ENCODE measurements at places on chromosomes 2 and 18.

DNA sequence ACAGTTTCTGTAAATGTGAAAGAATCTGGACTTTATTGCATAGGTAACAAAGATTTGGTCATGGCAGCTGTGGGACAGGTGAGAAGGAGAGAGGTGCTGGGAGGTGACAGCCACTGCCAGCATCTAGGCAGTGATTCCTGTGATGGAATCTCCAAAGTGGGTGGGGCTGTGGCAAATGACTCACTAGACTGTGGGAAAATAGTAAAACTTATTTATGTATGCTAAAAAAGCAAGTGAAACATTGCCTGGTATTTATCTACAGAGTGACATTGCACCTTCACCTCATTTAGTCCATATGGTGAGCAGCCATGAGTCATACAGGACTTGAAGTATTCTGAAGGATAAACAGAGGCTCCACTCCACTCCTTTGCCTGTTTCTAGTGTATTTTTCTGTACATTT lies 145.3 kb upstream of the MEX3C start:
- DNase-seq: no peak

DNA sequence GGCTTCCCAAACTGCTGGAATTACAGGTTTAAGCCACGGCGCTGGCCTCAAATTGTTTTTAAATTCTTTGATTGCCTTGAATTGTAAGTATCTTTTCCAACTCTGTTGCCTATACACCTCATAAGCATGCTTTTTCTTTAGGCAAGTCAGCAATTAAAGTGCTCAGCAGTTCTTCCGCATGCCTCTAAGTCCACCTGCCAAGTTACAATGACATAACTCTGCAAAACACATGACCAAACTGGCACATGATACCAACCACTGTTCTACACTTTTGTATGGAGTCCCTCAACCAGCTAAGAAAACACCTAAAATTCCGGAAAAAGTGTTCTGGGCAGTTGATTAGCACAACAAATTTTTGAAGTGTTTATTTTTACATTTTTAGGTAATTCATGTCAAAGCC lies 5.1 kb downstream of the TXNL4A start:
- DNase-seq: no peak

DNA sequence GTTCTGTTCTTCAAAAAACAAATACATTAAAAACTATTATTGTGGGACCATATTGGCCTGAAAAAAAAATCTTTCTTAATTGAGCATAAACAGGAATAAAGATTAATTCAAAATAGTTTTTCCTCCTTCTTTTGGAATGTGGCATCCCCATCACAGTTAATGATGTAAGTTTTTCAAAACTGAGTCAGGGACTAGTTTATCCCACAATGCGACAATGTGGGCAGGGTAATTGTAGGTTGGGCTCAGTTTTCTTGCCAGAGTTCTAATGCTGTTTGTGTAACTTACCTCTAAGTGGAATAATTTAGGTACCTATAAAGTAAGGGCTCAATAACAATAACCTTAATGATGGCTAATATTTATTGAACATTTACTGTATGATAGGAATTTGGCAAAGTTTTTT lies 82.0 kb downstream of the PMS1 start:
- no peak for DNase-seq

- DNase-seq: no peak
Observed at GRCh38 chr2:207938886-207939285, 86.4 kb downstream of the PLEKHM3 start.

DNA sequence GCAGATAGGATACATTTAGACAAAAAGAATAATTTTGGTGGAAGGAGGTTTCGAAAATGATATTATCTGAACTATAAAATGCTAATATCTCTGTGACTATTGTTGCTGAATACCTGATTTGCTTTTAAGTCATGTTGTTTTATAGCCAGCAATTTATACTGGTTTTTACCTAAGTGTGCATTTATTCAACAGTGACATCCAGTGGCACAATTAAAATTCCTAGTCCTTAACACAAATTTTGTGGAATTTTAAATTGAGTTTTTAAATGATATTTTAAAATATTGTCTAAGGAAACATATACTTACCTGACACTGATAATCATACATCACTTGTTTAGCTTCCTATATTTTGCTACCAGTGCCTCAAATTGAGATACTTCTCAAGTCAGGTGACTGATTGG lies 144.8 kb downstream of the ARHGAP28 start:
- no peak for DNase-seq

GRCh38 chr2:219452361-219453317 lies 18.0 kb downstream of the SPEG start:
- DNase-seq: no peak

GRCh38 chr2:209974576-209974975 lies 27.9 kb upstream of the RPE start:
- no peak for DNase-seq

DNA sequence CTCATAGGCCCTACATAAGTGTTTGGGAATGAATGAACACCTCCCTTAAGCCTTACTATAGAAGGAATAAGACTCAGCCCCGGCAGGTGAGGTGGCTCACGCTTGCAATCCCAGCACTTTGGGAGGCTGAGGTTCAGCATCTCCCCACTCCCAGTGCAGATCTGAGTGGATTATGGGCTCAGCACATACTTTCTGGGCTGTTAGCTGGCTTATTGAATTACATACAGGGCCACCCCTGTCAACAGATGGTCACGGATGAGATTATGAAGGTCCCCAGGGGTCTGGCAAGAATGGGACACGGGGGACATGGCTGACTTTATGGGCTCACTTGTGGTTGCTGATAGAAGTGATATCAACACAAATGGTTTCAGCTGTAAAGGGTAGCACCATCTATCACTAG lies 322.3 kb downstream of the TSN start:
- no peak for DNase-seq

- DNase-seq: no peak
Observed at GRCh38 chr2:30112561-30112960, 34.2 kb upstream of the YPEL5 start.

- DNase-seq: no peak
Observed at GRCh38 chr2:151730262-151730975, 3.9 kb downstream of the NEB start.

- no peak for DNase-seq
Observed at GRCh38 chr2:65620524-65620923, 188.1 kb upstream of the SPRED2 start.

- DNase-seq: no peak
Observed at GRCh38 chr2:193847130-193847529, 1652.4 kb upstream of the TMEFF2 start.

DNA sequence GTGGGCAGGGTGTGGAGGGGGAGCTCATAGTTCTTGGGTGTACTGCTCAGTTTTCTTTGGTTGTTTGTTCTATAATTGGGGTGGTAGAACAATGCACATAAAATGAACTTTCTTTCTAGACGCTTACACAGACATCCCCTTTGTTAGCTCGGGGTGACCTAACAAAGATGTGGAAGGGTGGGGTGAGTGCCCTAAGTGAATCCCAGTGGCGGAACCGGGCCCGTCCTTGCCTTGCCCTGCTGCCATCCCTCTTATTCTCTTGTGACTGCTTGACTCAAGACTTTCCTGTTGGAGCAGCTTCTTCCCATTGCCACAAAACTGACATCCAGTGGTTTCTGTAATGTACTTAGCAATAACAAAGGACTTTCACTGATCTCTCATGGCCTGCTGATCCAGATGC lies 268.1 kb downstream of the PTGR3 start:
- DNase-seq: no peak

- DNase-seq: no peak
Observed at GRCh38 chr2:8437949-8438400, 243.9 kb upstream of the ID2 start.

GRCh38 chr2:180694445-180695421 lies 285.7 kb upstream of the UBE2E3 start:
- no peak for DNase-seq

DNA sequence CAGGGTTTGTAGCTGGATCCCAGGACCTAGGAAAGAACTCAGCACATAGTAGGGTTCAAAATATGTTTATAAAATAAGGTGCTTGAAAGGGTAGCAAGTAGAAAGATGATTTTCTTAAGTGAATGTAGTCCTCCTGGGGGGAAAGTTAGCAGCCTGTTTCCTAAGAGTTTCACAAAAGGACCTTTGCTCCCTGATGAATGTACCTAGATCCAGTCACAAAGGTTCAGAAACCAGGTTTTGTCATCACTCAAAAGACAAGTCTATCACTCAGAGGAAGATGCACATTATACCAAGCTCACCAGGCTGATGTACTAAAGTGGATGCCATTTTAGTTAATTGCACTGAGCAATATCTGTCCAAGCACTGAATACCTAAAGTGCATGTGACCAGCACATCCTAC lies 378.2 kb downstream of the BCL11A start:
- no peak for DNase-seq

DNA sequence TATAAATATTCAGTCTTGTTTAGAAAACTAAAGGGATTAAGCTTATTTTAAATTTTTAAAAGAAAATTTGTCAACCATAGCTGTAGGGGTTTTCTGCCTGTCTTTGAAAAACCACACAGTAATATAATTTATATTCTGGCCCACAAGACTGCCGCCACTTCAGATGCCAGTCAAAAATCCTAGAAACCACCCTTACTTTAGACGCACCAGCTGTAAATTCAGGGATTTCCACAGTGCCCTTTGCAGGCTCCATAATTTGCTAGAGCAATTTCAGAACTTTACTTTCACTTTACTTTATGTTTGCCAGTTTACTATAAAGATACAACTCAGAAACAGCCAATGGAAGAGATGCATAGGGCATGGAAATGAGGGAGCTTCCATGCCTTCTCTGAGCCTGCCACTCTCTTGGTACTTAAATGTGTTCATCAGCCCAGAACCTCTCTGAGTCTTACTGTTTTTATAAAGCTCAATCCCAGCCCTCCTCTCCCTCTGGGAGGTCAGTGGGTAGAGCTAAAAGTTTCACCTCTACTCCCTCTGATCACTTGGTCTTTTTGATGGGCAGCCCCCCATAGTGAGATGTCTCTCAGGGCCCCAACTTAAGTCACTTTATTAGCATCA lies 63.3 kb downstream of the KYNU start:
- no peak for DNase-seq

- DNase-seq: no peak
Observed at GRCh38 chr2:203201426-203201825, 37.4 kb upstream of the CYP20A1 start.

GRCh38 chr18:77108001-77108692 lies 24.4 kb downstream of the MBP start:
- no peak for DNase-seq
